ENCODE measurements at places on chromosomes 2 and 18. TPM values are rescaled to one million over a fixed set of nuclear protein-coding genes. Genes with fewer than 3 reads are reported as not detected.

The GCA gene
- 5.5 TPM for total RNA-seq

The SERPINB11 gene
- not detected for total RNA-seq

The CCT7 gene
- total RNA-seq = 334 TPM

The TGFA gene
- 0.93 TPM for total RNA-seq

The TDRD15 gene
- total RNA-seq = not detected

The ASPRV1 gene
- total RNA-seq = 0.64 TPM

The KRTCAP3 gene
- not detected for total RNA-seq

The SULT1C4 gene
- 20.2 TPM for total RNA-seq

The KCNE4 gene
- 1.2 TPM for total RNA-seq

The RIT2 gene
- not detected for total RNA-seq

The TUBA3D gene
- total RNA-seq = not detected

The SLC5A7 gene
- not detected for total RNA-seq

The IFIH1 gene
- total RNA-seq = 42.4 TPM

The IL36RN gene
- total RNA-seq = not detected

The ALK gene
- not detected for total RNA-seq

The INHBB gene
- total RNA-seq = 2.4 TPM

Data from glomerular endothelial cell (primary cell).